Mammary epithelial cell (primary cell): ENCODE measurements at places on chromosomes 1 and 21. TPM values are rescaled to one million over a fixed set of nuclear protein-coding genes. Genes with fewer than 3 reads are reported as not detected.

Gene NHLH1
- polyA plus RNA-seq: 0.10 TPM

Gene NEGR1
- polyA plus RNA-seq: 0.19 TPM

Gene S100A11
- polyA plus RNA-seq: 4,742 TPM

Gene RGS13
- not detected for polyA plus RNA-seq

Gene RYR2
- polyA plus RNA-seq: 0.23 TPM
